ENCODE measurements at places on chromosomes 5 and 9. TPM values are rescaled to one million over a fixed set of nuclear protein-coding genes. Genes with fewer than 3 reads are reported as not detected.

The CCL21 gene
- total RNA-seq: 2.6 TPM

The MUSK gene
- not detected for total RNA-seq

The PHYHD1 gene
- total RNA-seq: 18.6 TPM

The MVB12B gene
- total RNA-seq: 2.8 TPM

The WDR36 gene
- 23.9 TPM for total RNA-seq

The MARCOL gene
- not detected for total RNA-seq

The WNK2 gene
- not detected for total RNA-seq
